ENCODE measurements at places on chromosomes 5 and 9.

GRCh38 chr9:88523056-88523455 lies 11.9 kb upstream of the NXNL2 start:
- no peak for DNase-seq

GRCh38 chr9:72149231-72149975 lies at the start of gene GDA:
Gene GDA, plus strand, starts transcription at chr9:72149440. Its CDS starts 120 bp downstream, at chr9:72149560.
- no peak for DNase-seq

DNA sequence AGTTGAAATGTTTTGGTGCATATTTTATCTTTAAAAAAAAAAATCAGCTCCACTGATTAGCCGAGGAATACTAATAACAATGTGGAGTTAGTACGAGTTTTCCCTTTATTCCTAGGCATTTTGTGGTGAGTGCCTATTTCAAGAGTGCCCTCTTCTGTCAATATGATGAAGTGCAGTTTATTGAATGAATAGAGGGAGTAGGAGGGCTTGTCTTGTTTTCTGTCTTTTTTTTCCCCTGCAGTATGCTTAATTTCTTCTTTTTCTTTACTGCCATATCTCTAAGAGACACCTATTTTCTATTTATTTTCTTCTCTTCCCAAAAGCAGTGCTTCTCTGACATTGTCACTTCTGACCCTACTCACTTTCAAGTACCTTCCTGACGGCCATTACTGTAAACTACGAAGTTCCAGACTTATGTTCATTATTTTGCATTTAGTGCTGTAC lies 169.6 kb upstream of the PITX1 start:
- DNase-seq = no peak

DNA sequence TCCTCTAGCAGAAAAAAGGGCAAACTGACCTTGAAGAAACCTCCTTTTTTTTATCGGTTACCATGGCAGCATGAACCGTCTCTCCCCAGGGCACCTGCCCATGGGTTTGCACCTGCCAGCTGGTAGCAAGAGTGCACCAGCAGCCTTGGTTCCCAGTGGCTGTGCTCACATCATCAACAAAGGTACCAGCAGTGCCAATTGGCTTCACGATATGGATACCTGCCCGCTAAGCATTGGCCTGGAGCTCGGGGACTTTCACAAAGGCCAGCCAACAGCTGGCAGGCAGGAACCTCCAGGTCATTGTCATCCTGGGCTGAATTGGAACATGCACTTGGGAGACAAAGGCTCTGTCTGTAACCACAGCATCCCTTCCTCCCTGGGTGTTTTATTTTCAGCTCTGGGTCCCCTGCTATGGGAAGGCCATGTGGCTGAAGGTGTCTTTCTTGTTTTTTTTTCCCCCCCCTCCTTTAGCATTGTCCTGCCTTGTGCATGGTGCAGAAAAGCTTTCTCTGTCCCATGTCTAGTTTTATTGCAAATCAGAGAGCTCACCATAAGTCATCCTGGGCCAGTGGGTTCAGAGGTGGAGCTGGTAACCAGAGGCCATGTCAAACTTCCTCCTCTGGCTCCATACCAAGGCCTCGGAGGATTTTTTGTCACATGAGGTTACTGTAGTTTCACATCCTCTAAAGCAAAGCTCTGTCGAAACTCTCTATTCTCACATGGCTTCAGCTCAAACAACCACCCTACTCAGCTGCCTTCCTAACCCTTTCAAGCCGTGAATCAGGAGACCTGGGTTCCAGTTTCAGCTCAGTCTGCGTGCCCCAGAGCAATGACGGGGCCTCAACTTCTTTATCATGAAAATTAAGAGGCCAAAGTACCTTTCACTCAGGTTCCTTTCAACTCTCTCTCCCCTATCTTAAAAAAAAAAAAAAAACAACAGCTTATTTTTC lies 145.5 kb upstream of the MAP3K1 start:
- peak; percentile 40 for DNase-seq

DNA sequence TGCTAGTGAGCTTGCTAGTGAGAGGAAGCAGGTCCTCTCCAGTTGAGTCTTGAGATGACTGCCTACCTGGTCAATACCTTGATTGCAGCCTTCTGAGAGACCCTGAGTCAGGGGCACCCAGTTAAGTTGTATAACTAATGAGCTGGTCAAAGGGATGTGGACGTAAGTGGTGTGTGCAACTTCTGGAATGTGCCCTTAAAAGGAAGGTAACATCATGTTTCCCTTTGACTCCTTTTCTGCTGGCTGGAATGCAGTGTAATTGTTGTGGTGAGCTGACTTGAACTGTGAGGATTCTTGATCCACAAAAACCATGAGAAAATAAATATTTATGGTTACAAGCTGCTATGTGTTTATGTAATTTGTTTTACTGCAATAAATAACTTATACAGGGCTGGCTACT lies 2.4 kb upstream of the SNX2 start:
- DNase-seq = no peak

- DNase-seq = no peak
Observed at GRCh38 chr9:88535226-88536022, 446 bp downstream of the NXNL2 start.

- no peak for DNase-seq
Observed at GRCh38 chr9:109182940-109183798, 16.1 kb upstream of the FRRS1L start.

GRCh38 chr5:141094481-141095262 lies at the start of gene PCDHB2:
Gene PCDHB2, plus strand, starts transcription at chr5:141094615. Its CDS starts 176 bp downstream, at chr5:141094791.
- DNase-seq = no peak

DNA sequence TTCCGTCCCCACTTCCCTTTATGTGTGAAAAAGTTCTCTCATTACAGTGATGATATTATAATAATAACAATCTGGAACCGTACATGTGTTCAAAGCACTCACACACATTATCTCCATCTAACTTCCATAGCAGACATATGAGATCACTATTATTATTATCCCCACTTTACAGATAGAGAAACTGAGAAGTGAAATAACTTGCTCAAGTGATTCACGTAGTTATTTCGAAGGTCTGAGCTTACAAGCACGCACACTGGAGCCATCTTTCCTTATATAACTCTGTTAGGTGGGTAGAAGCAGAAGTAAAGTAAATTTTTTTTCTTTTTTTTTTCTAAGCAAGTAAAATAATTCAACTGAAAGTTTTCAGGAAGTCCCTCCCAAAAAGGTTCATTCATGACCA lies 62.9 kb upstream of the PTGER4 start:
- DNase-seq = no peak

GRCh38 chr5:81819556-81820317 lies 68.8 kb upstream of the SSBP2 start:
- DNase-seq = no peak

DNA sequence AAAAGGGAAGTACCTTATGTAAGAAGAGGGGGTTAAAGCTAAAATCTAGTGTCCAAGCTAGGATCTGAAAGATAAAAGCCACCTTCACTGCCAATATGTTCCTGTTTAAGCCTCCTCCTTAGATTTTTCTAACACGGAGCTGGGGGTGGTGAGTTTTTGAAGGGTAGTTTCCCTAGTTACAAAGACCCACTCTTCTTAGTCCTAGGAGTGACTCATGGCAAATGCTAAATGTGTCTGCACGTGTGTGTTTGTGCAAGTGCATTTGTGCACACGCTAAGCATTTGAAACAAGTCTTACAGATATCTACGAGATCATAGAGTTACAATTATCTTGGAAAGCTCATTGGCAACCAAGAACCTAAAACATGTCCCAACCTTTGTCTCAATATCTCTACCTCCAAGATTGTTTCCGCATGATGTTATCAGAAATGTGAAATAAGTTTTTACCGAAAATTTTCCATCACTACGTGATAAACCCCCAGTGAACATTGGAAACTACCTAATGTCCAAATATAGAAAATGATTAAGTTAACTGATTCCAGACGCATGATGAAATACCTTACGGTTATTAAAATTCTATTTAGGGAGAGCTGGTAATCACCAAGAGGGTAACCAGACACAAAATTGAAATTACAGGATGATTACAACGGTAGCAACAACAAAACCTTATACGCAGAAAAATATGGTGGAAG lies 78.0 kb upstream of the HRH2 start:
- no peak for DNase-seq

DNA sequence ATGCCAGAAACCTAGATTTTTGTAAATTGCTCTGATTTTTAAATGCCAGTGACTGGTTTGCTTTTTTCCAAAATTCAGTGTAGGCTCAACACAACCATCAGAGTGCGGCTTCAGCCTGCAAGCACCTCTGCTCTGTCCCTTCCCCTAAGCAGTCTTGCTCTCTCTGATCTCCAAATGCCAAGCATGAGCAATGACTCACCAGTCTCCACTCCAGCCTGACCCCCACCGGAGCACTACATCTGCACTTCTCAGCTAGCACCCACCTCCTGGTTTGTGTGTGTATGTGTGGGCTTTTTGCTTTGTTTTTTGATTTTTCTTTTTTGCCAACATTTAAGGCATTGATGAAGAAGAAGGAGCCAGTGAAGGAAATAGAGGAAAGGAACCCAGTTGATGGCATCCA lies 61.4 kb upstream of the ADRA1B start:
- DNase-seq = no peak

- no peak for DNase-seq
Observed at GRCh38 chr5:131321066-131321465, 57.2 kb downstream of the CDC42SE2 start.

DNA sequence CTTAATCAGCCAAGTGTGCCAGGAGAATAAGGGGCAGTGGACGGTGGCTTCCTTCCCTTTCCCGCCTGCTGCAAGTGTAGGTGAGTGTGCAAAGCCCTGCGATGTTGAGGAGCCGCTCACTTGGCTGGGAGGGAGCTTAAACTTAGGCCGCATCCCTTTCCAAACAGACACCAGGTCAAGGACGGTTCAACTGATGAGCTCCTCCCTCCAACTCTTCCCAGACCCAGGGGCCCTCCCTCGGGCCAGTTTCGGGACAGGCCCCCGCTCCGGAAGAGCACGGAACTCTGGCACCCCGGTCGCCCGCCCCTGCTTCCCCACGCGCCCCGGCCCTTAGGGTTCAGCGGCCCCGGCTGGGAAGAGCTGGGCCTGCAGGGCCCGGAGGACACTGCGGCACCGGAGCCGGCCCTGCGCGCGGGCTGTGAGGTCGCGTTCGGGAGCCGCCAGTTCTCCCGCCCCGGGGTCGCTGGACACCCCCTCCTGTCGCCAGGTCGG lies 481 bp downstream of the MRPL36 start:
- no peak for DNase-seq

Data from stimulated activated CD8-positive, alpha-beta memory T cell treated with anti-CD3 and anti-CD28 coated beads, Interleukin-7, amount 100 ng/mL, for 48 hours (primary cell).